ENCODE measurements at places on chromosomes 11 and 22.

DNA sequence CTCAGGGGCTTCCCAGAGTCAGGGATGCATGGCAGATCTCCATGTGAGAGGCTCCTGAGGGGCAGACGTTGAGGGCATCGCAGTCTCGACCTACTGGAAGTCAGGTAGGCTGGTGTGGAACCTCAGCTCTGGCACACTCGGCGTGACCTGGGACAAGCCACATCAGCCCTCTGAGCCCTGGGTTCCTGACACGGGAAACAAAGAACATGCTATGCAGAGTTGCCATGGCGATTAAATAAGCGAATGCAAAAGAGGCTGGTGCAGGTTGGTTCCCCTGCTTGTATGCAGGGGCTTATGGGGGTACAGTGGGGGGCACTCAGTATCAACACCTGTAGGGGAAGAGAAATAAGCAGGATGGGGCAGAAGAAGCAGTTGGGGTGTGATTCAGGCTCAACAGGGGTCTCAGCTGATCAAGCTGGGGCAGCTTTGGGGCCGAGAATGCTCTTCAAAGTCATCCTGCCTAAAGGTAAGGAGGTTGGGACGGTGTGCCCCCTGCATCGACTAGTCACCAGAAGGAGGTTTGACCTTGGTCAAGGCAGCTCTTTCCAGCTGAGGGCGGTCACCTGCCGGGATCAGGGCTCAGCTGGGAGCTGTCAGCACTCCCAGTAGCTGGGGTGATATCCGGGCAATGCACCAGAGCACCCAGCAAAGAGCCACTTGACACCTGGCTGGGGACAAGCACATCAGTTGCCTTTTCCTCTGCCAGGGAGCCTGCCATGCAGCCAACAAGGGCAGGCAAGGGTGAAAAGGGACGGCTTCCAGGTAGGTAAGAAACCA is 442.7 kb downstream of the MIAT start:
- no peak for DNase-seq

DNA sequence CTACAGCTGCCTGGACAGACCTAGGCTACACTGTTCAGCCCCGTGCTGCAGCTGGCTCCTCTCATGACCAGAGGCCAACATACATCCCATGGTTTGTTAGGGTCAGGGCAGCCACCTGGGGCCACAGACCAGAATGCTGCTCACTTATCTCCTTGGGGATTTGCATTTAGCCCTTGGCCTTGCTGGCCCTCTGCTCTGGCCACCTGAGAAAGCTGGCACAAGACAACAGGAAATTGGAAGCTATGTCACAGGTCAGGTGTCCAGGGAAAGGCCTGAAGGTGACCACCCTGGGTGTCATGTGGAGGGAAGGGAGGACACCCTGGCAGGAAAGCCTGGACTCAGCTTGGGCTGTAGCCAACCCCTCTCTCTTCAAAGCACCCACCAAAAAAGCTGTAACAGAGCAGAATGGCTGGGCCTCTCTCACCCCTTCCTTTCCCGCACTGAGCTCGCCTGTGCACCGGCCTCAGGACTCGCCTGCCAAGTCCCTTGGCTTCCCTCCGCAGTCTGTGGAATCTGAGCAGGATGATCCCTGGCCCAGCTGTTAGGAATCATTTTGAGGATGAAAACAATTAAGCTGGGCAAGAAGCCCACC is 86.3 kb downstream of the SNX19 start:
- no peak for DNase-seq

GRCh38 chr22:49734390-49734789 is 93.3 kb downstream of the BRD1 start:
- no peak for DNase-seq

DNA sequence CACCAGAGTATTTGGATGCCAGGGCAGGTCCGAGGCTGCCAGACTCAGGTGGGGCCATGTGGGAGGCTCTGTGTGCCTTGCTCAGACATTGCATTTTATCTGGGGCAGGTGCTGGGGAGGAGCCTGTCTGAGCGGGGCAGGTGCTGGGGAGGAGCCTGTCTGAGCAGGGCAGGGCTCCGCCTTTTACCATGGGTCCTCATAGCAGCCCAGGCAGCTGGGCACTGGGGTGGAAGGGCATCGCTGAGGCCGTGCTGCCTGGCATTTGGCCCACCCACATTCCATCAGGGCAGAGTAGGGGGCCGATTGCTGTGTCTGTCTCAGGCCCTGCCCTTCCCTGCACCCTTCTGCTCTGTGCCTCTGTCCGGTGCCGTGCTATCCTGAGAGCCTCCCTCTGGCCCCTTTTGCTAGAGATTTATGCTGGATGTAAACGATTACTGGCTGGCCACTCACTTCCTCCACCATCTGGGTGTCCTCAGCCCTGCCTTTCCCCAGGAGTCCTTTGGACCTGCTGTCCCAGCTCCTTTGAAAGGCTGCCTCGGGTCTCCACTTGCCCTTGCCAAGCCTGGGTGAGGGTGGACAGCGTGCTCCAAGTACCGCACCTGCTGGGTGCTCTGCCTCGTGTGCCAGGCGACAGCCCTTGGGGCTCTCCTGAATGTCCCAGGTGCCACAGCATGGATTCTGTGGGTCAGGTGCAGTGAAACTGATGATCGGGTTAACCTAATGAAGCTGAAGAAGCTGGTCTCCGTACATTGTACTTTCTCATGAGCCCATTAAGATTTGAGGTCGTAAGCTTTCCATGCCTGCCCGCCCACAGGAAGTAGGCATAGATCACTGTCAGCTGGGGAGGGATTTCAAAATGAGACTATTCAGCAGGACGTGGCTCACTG is 281.6 kb downstream of the TBC1D22A start:
- no peak for DNase-seq

DNA sequence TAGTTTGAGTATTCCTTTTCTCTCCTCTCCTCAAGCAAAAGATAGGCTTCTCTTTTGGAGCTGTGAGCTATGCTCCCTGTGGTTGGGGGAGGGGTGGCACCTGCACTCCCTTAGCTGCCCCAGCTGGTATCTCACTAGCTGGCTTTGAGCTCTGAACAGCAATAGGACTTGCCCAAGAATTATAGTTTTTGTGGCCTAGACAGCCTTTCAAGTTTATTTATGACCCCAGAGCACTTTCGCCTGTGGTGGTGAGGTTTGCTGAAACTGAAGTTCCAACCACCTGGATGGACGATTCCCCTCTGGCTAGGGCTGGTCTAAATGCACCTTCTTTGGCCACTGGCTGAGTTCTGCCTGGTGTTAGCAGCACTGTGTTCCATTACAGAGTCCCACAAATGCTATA is 37.1 kb upstream of the SLC37A2 start:
- DNase-seq: no peak

Data from stimulated activated CD8-positive, alpha-beta memory T cell treated with anti-CD3 and anti-CD28 coated beads, Interleukin-2, amount 100 ng/mL, for 1 hour (primary cell).